T-helper 1 cell (primary cell): ENCODE measurements at places on chromosomes 13 and 19.

- DNase-seq = peak; percentile 67
Observed at GRCh38 chr19:3108775-3109174, 14.6 kb downstream of the GNA11 start.

DNA sequence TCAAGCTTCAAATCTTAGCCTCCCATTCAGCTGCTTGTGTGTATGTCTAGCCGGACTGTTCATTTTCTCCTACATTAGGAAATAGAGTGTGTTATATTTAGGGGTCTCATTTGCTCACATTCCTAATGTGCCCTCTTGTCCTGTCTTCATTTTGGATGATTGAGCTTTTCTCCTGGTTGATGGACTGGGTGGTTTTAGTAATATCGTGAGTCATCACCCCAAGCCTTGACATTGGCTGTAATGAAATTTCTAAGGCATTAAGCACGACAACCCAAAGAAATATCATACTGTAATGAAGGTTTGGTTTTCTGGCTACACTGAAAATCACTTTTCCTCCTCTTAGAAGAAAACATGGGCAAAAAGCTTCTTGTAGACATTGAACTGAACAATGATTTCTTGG lies 110.7 kb upstream of the WASF3 start:
- DNase-seq = no peak

DNA sequence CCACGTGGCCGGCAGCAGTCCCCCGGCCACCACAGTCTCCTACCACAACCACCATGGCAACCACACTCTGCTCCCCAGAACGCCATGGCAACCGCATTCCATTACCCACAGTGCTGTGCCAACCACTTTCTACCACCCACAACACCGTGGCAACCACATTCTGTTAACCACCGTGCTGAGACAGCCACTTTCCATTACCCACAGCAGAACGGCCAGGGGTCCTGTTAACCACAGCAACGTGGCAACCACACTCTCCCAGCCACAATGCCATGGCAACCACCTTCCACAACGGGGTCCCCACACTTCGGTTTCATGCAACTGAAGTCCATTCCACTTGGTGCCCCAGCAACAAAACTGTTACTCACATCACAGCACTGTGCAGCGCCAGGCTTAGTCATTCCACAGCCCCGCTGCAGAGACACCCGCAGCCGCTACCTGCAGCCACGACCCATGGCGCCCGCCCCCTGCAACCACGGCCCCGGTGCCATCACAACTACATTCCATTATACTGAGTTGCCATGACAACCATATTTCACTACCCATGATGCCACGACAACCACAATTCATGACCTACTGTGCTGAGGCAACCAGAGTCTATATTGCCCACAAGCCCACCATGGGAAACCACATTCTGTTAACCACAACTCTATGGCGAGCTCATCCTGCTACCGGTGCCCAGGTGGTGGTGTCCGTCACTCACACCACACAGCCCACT lies 10.0 kb downstream of the DPF1 start:
- DNase-seq = no peak

DNA sequence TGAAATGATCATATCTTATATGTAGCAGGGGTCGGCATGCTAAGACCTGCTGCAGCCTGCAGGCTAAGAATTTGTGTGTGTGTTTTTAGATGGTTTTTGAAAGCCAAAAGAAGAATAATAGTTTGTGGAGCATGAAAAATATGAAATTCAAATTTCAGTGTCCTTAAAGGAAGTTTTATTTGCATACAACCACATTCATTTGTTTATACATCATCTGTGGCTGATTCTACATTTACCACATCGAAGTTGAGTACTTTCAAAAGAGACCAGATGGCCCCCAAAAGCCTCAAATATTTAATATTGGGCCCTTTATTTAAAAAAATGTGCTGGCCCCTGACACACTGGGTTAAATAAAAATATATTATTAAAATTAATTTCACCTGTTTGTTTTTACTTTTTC lies 1.3 kb downstream of the HAS1 start:
- DNase-seq = no peak
